ENCODE measurements at places on chromosomes 1 and 21. TPM values are rescaled to one million over a fixed set of nuclear protein-coding genes. Genes with fewer than 3 reads are reported as not detected.

FHAD1 gene
- polyA plus RNA-seq, result 0.03 TPM

DNA sequence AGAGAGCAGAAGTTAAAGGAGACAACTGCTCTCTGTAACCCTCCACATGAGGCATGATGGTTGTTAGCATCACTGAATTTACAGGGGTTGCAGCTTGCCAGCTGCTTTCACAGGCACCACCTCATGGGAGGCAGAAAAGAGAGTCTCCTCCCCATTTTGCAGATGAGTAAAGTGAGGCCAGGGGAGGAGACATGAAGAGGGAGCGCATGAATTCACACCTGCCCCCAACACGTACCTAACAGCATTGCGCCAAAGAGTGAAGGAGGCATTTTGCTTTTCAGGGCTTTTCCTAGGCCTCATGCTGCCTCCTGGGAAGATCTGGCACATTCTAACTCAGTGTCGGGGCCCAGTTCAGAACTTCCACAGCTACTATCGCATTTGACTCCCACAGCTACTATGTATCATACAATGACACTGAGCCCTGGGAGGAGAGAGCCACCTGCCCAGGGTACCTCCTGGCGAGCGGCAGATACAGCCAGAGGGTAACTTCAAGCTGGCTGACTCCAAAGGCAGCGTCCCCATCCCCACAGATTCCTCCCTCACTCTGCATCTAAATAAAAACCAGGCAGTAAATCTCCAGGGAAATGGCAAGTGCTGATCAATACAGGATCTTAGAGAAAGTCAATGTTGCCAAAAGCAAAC is 34.0 kb downstream of the GLIS1 start:
- no peak for DNase-seq

DNA sequence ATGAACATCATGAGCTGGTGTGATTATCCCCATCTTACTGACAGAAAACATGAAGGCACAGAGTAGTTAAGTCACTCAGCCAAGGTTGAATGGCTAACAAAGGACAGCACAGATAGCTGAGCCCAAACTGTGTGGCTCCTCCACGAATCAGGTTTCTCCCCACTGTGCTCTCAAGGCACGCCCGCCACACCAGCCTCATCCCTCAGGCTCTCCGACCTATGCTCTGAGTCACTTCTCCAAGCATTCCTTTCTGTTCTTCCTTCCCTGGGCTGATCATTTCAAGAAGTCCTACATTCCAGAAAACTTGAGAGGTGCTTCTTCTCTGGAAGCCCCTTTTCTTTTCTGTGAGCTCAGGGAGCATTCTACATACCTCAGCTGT is 25.3 kb upstream of the SDC3 start:
- DNase-seq, result no peak

CHIA gene
- not detected for polyA plus RNA-seq

DNA sequence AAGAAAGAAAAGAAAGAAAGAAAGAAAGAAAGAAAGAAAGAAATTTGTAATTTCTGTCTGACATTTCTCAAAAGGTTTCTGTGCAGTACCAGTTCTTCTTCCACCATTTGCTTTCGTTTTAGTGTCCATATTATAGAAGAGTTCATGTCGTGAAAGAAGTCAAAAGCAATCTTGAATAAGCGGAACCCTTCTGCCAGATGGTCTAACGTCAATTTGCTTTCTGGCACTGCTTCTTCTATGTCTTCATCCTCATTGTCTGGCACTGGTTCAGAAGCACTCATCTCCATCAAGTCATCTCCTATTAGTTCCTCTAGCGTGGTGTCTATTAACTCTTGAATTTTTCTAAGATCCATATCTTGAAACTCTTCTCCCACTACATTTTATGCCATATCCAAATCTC is 170.0 kb upstream of the KCTD3 start:
- DNase-seq, result no peak

GRCh38 chr1:228515200-228515834 is 28.1 kb downstream of the RNF187 start:
- peak; percentile 48 for DNase-seq

- DNase-seq, result no peak
Observed at GRCh38 chr1:53896635-53897229, 2.7 kb downstream of the DIO1 start.

TFF2 gene
- not detected for polyA plus RNA-seq

DNA sequence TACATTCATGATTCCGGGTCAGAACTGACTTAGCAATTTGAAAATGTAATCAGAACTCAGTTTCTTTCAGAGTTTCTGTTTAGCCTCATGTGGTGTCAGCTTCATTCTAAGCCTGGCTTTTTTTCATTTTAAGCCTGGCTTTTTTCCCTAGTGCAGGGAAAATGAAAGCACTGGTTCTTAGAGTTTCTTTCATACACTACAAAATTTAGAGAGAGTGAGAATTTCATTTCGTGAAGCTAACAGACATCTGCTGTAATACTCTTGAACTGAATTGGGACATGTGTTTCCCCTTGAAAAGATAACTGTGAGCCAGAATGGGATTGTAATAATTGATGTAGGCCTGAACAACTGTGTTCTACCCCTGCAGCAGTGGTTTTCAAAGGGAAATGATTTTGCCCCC is 95.3 kb upstream of the KIAA0040 start:
- no peak for DNase-seq

- no peak for DNase-seq
Observed at GRCh38 chr1:246271516-246271915, 235.6 kb downstream of the SMYD3 start.

HMCN1 gene
- not detected for polyA plus RNA-seq

- DNase-seq, result no peak
Observed at GRCh38 chr1:166032572-166033371, 134.0 kb downstream of the FAM78B start.

S100A5 gene
- 1.5 TPM for polyA plus RNA-seq

OPTC gene
- not detected for polyA plus RNA-seq

RGSL1 gene
- not detected for polyA plus RNA-seq

HSPB7 gene
- polyA plus RNA-seq, result not detected

DNA sequence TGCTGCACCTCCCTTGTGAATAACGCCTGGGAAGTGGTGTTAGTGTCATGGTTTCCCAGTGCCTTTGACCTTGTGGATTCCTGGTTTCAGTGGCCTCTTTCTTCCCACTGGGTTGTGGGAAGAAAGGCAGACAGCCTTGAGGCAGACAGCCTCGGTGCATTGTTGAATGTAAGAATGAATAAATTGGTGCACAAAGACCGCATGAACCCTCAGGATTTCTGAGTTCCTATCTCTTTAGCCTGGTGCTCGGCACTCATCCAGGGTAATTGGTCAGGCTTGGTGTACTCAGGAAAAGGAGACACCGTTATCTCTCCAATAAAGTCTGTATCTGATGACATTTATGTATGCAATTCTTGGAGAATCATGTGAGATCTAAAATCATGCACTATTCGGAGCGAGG is 5.1 kb downstream of the ZNF362 start:
- DNase-seq, result no peak

ADARB1 gene
- polyA plus RNA-seq, result 4.6 TPM

SELL gene
- polyA plus RNA-seq, result 876 TPM

- DNase-seq, result no peak
Observed at GRCh38 chr21:19458295-19458694, 1054.7 kb upstream of the TMPRSS15 start.

DNA sequence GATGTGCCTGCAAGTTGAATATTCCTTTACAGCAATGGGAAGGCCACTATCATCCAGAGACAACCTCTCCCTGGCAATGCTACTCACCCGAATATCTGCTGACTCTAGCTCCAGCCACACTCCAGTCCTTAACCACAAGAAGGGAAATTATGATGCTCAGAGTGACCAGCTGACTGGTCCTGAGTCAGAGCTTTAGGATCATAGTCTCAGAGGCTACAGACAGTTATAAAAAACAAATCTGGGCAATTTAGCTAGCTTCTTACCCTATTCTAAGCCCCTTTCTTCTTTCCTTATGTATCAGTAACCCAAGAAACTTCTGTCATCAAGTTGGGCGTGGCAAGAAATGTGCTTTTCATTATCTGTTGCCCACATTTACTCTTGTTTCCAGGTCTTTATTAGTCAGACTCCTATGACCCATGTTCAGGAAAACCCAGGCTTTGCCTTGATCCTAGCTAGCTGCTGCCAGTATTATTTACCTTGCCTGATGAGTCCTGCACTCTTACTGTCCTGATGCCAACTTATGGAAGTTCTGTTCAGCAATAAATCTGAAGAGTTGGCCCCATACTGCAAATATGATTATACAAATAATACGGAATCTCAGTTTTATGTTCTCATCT is 207.0 kb downstream of the TTLL7 start:
- DNase-seq, result no peak

- no peak for DNase-seq
Observed at GRCh38 chr1:116367256-116367945, 5.6 kb upstream of the ATP1A1 start.

DNA sequence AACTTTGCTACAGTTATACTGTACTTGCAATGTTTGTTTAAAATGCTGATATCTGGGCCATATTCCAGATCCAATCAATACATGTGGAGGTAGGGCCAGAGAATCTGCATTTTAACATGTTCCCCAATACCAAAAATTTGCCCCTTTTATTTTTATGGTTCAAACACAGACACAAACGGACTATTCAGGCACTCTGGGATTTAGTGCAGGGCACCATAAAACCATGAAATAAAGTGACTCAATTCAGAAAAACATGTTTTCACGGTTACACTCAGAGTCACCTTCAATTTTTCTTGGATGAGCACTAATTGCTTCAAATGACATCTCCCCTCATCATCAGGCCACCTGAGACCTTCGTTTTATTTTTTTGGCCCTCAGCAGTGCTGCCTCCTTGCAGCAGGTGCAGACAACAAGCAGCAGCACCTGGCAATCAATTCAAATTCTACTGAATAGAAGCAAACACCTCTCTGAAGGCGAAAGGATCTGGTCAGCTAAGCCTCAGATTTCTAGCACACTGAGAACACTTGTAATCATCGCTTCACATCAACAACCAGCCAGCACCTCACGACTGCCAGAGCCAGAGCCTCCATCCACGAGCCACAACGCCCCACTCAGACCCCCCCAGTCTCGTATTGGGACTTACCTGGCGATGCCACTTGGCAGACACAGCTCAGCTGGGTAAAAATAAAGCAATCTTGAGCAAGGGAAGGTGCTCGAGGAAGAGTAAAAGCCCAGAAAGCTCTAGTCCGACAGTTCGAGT is 1.1 kb downstream of the ERO1B start:
- peak; percentile 44 for DNase-seq

LCE1C gene
- polyA plus RNA-seq, result not detected

LCE6A gene
- polyA plus RNA-seq, result not detected

DNA sequence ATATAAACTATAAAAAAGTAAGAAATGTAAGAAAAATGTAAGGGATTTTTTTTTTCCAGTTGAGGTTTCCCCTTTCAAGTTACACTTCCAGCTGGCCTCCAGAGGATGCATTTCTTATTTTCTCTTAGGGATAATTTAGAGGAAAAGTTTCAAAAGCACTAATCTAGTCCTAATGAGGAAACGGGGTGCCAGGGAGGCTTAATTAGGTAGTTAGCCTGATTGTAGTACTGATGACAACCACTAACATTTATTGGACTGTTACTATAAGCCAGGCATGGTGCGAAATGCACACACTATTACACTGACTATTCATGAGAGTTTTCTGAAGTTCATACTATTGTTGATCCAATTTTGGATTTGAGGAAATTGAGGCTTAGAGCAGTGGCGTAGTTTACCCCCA is 290.8 kb upstream of the FMN2 start:
- no peak for DNase-seq

NR5A2 gene
- not detected for polyA plus RNA-seq

- DNase-seq, result no peak
Observed at GRCh38 chr1:237226177-237226944, 184.4 kb downstream of the RYR2 start.

DNA sequence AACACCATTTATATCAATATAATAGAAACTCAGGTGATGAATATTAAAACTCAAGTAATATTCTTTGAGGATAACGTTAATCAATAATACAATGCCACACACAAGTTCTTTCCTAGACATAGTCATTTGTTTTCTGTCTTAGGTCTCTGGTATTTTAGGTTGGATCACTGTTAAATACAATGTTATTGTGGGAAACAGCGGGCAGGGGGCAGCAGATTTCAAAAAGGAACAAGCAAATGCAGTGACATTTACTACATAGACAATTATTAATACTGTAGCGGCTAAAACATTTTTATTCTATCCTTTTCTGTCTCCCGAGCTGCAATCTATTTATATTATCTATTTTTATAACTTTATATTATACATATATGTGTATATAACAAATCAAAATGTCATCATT is 186.4 kb upstream of the ZNHIT6 start:
- DNase-seq, result no peak

DNA sequence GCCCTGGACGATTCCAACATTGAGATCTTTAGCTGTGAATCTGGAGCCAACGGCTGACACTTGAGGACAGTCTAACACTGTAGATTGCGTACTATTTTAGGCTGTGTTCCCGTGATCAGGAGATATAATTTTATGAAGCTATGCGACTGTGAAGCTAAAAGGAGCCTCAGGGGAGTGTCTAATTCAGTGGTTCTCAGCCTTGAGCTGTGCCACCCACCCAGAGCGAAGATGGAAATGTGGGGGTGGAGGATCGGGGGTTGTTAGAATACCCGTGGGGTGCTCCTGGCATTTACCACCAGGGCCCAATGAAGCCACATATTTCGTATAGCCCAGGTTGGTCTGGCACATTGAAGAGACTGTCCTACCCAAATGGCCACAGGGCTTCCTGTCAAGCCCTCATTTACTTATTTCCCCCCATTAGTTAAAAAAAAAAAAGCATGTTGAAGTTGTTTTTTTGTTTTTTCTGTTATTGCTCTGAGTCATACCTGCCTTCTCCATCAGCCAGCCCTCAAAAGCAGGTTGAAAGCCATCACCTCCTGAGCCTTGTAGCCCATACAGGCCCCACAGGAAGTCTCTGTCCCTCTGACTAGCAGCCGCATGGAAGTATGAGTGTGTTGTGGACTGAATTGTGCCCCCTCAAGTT is 141.7 kb downstream of the GALNT2 start:
- DNase-seq, result no peak

DNA sequence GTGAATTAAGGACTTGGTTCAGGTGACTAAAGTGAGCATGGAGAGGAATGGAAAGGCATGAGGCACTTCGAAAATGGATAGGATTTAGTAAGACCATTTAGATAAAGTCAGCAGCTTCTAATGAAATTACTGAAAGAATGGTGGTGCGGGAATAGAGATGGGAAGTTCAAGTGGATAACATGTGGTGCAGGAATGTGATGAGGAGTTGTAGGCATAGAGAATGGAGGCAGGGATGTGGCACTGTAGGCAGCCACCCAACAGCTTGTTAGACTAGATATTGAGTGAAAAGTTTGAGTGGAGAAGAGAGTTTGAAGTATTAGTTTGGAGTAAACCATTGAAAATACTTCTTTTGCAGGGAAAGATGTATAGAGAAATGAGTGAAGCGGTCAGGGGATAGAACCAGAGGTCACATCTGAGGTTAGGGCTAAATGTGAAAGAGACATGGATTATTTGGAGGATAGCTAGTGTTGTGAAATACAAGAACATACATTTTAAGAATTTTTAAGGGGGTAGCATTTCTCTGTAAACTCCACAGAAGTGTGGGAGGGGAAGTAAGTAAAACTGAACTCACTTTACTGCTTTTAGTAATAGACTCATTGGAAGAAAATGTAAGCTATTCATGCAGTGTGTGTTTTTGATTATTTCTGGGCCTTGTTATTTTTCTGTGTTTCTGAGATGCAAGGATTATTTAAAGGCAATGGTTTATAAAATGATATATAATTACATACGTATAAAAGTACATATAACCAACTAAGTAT is 46.2 kb downstream of the DYRK1A start:
- DNase-seq, result no peak

GRCh38 chr1:39960431-39960958 is 5.5 kb downstream of the MFSD2A start:
- DNase-seq, result no peak
